Endothelial cell (in vitro differentiated cells): ENCODE measurements at places on chromosomes 16 and 17.

DNA sequence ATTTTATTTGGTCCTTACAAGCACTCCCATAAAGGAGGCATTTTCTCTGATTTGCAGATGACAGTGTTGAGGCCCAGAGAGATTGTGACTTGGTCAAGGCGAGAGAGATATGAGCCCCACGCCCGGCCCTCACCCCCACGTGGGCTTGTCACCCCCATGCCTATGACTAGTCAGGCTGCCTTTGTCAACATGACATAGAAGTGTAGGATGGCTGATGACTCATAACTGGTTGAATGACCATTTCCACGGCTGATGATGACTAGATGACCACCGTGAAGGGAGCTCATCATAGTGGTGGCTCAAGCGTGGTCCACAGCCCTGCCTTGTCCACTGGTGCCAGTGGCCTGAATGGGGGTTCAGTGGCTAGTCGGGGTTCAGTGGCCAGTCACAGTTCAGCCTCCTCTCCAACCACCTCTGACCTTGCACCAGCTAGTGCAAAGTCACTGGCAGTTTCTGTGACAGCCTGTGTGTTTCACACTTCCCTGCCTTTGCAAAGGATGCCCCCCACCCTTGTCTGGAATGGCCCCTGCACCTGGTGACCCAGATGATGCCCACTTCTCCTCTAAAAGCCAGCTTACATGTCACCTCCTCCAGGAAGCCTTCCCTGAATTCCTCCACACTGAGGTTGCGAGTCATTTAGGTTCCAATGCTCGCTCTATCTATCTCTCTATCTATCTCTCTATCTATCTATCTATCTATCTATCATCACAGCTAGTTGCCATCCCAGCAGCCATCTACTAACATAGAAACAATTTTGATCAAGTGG lies 3.8 kb upstream of the WSCD1 start:
- no peak for DNase-seq

DNA sequence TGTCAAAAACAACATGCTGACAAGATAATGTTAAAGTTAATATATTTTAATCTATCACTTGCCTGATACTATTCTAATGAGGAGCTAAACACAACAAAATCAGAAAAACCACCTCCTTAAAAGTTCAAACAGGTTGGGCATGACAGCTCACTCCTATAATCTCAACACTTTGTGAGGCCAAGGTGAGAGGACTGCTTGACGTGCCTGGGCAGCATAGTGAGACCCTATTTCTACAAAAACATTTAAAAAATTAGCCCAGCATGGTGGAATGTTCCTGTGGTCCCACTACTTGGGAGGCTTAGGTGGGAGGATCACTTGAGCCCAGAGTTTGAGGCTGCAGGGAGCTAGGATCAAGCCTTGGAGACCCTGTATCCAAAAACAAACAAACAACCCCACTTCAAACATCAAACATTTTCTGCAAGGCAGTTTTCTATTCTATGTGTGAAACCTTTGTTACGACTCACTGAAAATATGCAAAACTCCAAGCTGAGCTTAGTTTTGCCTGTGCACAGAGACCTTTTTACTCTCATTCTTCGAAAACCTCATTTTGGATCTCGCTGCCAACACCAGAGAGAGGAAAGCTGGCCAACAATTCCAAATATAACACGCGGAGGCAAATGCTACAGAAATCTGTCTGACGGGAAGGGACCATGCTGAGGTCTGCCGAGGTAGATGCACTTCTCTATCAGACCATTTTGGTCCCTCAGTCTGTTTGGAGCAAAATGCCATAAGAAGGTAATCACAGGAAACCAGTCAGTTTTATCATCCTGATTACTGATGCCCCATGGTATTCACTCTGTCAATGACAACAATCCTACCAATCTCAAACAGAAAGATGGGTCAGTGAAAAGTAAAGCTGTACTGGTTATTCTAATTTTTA lies 6.2 kb downstream of the PHF12 start:
- DNase-seq: no peak

GRCh38 chr16:30867747-30868146 lies 26.1 kb downstream of the BCL7C start:
- no peak for DNase-seq

DNA sequence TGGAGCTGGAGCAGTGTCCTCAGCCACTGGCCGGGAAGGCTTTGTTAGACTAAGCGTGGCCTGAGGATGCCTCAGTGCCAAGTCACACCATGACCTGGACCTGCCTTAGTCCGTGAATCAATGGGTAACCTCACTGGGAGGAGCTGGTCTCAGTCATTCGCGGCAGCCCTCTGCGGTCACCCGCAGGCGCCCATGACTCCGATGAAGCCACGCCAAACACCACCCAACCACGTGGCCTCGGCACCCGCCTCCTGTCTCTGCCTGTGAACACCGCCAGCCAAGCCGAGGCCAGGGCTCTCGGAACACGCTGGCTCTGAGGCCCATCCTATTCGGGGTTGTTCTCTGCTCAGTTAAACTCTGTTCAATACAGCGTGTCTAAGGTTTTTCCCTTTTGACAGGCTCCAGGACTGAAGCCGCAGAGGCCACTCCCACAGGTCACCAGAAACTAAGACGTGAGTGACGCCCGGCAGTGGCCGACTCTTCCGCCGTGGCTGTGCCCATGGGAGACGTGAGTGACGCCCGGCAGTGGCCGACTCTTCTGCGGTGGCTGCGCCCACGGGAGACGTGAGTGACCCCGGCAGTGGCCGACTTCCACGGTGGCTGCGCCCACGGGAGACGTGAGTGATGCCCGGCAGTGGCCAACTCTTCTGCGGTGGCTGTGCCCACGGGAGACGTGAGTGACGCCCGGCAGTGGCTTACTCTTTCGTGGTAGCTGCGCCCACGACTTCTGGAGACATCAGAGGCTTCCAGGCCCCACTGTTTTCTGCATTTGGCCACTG lies 16.8 kb upstream of the PABPN1L start:
- DNase-seq: no peak

GRCh38 chr17:29723278-29724047 lies 100.8 kb upstream of the CORO6 start:
- DNase-seq: no peak

- no peak for DNase-seq
Observed at GRCh38 chr17:13513039-13513405, 88.7 kb downstream of the HS3ST3A1 start.

- DNase-seq: no peak
Observed at GRCh38 chr17:59047616-59048015, 59.1 kb downstream of the TRIM37 start.

GRCh38 chr16:67763066-67763465 lies 43.3 kb downstream of the RANBP10 start:
- DNase-seq: no peak

- no peak for DNase-seq
Observed at GRCh38 chr17:13984956-13985355, 84.3 kb upstream of the COX10 start.

DNA sequence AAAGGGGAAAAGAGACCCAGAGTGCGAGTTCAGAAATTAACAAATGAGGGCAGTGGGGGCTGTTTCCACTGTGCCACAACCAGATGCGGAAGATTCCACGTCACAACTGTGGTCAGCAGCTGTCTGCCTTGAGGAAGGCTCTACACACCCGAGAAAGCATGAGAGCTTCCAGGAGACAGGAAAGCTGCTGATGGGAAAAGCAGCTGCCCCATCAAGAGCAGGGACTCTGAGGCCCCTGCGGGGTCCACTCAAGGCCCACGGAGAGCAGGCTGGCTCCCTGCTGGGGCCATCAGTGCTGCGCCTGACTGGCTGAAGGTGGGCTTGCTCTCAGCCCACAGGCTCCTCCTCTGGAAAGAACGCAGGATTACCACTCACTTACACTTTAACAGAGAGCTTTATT lies 14.8 kb upstream of the TRAP1 start:
- DNase-seq: no peak

GRCh38 chr16:1740781-1741490 lies 30.4 kb downstream of the NME3 start:
- no peak for DNase-seq

DNA sequence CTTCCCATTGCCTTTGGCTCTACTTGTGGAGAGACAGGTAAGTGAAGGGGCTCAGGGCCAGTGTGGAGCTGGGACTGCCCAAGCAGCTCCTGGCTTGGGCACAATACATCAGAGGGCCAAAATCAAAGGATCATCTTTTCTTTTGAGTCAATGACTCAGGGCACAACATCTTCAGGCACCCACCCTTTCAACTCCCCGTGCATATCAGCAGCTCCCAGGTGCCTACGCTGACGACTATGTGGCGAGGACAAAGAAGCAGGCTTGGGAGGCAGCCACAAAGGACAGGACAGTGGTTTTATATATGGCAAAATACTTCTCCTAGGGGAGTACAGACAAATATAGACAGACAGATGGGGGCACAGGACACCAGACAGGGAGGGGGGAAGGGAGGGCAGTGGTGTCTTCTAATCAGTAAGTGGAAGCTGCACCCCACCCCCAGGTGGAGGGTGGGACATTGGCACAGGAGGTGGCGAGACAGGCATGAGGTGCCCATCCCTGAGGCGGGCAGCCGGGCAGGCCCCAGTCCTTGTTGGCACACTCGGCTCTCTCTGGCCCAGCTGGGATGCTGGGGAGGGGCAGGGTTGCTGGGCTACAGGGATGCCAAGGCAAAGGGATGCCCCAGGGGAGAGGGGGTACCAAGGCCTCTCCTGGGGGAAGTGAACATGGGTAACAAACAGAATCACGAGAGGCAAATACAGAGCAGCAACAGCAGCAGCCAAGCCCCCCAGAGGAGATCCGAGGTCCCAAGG lies 7.7 kb upstream of the ARL5C start:
- DNase-seq: no peak

GRCh38 chr16:58563775-58564174 lies 48.5 kb downstream of the SETD6 start:
- no peak for DNase-seq

- DNase-seq: peak; percentile 81
Observed at GRCh38 chr16:19502395-19503131, 19.3 kb downstream of the GDE1 start.

DNA sequence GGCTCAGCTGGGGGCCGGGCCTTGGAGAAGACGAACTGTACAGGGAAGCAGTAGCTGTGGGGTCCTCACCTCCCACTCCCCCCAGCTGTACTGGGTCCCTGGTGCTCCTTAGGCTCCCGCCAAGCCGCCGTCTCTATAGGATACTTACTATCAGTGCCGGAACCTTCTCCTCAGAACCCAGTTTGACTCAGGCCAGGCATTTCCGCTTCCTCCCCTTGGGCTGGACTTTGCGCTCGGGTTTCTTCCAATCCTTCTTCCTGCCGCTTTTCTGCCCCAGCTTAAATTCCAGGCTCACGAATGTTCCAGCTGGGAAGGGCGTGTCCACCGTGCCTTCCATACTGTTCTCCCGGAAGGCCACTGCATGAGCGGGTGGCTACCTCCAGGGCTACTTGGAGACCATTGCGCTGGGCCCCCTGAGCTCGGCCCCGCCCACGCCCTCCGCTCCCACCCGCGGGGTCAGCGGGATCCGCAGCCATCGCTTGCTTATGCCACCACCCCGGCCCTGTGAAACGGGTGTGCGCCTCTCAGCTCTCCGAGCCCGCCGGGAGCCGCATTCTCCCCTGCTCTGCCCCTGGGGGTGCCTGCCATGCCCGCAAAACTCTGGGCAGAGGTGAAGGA lies 1795.9 kb downstream of the TP53TG3F start:
- no peak for DNase-seq

DNA sequence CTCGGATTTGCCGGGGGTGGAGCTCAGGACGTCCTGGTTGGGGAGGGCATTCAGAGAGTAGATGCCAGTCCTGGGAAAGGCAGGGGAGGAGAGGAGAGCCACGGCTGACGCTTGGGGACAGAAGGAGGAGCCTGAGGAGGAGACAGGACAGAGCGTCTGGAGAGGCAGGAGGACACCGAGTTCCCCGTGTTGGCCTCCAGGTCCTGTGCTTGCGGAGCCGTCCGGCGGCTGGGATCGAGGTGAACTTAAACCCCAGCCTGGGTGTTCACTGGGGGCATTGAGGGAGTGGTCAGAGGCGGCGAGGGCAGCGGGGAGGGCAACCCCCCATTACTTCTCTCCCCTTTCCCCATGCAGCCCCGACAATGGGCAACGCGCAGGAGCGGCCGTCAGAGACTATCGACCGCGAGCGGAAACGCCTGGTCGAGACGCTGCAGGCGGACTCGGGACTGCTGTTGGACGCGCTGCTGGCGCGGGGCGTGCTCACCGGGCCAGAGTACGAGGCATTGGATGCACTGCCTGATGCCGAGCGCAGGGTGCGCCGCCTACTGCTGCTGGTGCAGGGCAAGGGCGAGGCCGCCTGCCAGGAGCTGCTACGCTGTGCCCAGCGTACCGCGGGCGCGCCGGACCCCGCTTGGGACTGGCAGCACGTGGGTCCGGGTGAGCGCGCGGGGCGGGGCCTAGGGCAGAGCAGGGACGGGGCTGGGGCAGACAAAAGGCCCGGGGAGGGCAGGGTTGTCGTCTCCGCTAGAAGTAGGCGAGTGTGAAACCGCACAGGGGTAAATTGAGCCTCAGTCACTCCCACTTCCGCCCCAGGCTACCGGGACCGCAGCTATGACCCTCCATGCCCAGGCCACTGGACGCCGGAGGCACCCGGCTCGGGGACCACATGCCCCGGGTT lies 3.7 kb downstream of the NOL3 start:
- peak; percentile 70 for DNase-seq

DNA sequence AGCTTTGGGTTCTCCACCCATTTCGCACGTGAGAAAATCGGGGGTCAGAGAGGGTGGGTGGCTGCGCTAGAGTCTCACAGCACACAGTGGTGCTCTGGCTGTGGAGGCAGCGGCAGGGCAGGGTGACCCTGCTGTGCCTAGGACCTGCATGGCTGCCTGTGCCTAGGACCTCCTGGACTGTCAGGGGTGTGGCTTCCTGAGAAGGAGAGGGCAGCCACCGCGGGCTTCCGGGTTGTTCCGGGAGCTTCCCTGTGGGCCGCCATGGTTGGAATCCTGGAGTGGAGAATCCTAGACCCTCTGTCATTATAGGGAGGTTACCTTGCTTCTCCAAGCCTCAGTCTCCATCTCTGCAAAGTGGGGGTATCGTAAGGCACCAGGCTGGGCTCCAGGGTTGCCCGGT lies 9.3 kb downstream of the ZFPM1 start:
- no peak for DNase-seq

- peak; percentile 86 for DNase-seq
Observed at GRCh38 chr16:84062734-84063640, 20.4 kb upstream of the SLC38A8 start.

DNA sequence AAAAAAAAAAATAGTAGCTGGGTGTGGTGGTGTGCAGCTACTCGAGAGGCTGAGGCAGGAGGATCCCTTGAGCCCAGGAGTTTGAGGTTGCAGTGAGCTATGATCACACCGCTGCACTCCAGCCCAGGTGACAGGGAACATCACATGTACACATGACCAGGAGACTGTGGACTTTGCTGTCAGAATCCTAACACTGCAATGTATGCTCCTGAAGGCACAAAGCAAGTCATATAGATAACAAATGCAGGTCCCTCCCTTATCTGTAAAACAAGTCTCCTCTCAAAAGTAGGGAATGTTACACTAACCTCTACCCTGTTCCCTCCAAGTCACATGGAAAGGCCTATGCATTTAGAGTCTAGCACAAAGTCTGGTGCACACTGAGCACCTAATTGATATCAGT lies 48.5 kb downstream of the ARHGAP17 start:
- DNase-seq: no peak

GRCh38 chr17:79532107-79532790 lies 78.6 kb downstream of the RBFOX3 start:
- no peak for DNase-seq
